Germinal center (tissue), 1 donor: ENCODE measurements at places on chromosomes 6 and 20.

GRCh38 chr6:106513808-106514582, 115.3 kb downstream of the RTN4IP1 start:
- DNase-seq: no peak

GRCh38 chr6:124903797-124904196, 58.4 kb upstream of the RNF217 start:
- DNase-seq: no peak

- no peak for DNase-seq
Measured at GRCh38 chr20:20897922-20898321, 185.5 kb upstream of the RALGAPA2 start.

DNA sequence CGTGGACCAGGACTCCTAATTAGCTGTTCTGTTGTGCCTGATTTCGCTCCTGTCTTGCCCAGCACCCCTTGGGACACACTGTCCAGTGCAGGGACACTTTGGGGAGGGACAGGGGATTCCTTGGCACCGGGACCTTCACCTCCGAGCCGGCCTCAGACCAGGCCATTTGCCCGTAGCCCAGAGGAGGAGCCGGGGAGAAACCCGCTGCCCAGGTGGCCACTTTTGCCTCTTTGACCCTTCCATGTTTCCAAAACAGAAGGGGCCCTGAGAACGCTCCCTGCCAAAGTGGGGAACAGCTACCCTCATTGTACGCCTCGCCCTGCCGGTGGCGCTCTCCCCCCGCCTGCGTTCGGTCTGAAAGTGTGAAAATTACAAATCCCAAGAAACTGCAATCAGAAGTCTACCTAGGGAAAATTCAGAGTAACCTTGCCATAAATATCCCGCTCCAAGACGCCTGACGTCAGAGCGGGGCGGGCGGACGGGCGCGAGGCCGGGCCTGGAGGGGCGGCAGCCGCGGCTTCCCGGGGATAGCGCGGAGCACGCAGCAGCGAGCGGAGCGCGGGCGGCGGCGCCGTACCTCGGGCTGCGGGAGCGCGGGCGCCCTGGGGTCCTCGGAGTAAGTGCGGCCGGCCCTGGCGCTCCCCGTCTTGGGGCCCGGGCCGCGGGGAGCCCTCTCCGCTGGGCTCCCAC, at the start of gene DAAM2:
Gene DAAM2 (plus strand): TSS at position 527 of the 690 bp plus-strand sequence. CDS start 63,927 bp downstream, outside the sequence.
- DNase-seq: no peak

GRCh38 chr20:24738981-24739633, 210.0 kb upstream of the CST7 start:
- no peak for DNase-seq

DNA sequence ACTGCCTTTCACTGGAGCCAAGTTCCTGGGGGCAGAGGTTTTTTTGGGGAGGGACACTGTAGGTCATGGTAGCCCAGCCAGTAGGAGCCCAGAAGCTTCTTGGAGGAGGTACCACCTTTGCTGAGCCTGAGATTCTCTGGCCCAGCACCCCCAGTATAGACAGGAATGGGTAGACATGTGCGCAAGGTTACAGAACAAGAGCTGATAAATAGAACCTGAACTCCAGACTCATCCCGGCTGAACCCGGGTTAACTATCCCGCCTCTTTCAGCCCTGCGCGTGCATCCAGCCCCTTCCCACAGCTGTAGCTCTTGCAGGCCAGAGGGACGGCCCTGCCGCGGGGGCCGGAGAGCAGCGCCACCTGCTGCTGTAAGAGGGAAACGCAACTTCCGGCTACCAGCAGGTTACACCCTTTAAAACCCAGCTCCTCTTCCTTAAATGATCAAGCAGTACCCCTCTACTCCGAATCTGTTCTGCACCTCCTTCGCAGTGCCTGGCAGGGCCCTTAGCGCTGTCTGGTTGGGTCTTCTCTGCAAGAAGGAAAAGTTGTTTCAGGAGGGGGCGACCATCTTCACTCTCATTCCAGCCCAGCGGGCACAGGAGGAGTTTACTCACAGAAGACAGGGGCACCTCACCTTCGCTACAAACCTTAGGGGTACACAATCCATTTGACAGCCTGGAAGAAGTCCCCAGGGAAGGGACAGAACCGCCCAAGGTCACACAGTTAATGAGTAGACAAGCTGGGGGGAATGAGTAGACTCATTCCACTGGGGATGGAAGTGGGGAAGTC, 7.5 kb downstream of the SRXN1 start:
- DNase-seq: peak; percentile 87
